Lung microvascular endothelial cell (primary cell): ENCODE measurements at places on chromosomes 12 and 14. TPM values are rescaled to one million over a fixed set of nuclear protein-coding genes. Genes with fewer than 3 reads are reported as not detected.

The GPR68 gene
- 0.20 and 0.44 TPM in 2 replicates for total RNA-seq

The GOLGA3 gene
- 41.6 and 70.0 TPM in 2 replicates for total RNA-seq

The ABCD4 gene
- total RNA-seq, result 32.5 and 51.2 TPM in 2 replicates

GRCh38 chr12:64730588-64730969 lies 28.6 kb downstream of the GNS start:
- no peak for DNase-seq

- DNase-seq, result no peak
Measured at GRCh38 chr14:92386637-92387036, 63.7 kb downstream of the SLC24A4 start.

- peak; percentile 22 for DNase-seq
Measured at GRCh38 chr14:80770114-80770908, 171.2 kb downstream of the CEP128 start.

DNA sequence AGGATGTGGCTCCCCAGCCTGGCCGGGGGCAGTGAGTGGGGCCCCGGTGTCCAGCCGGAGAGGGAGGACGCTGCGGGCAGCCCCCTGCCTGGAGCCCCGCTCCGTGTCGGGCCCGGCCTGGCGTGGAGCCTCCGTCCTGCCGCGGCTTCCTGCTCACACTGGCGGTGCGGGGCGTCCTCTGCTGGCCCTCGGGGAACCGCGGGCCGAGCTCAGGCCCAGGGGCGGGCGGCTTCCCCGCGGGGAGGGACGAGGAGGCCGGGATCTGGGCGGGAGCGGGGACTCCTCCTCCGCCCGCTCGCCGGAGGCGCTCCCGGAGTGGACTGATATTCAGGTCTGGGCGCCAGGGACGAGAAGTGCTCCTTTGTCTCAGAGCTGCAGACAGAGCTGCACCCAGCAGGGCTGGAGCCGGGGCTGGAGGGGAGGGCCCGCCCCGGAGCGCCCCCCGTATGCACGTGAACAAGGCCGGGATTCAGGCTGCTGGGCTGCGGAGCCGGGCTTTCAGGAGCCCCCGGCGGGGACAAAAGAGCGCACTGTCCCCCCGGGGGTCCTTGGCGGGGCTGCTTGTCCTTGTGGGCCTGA lies 2.2 kb downstream of the MMP17 start:
- DNase-seq, result peak; percentile 94

DNA sequence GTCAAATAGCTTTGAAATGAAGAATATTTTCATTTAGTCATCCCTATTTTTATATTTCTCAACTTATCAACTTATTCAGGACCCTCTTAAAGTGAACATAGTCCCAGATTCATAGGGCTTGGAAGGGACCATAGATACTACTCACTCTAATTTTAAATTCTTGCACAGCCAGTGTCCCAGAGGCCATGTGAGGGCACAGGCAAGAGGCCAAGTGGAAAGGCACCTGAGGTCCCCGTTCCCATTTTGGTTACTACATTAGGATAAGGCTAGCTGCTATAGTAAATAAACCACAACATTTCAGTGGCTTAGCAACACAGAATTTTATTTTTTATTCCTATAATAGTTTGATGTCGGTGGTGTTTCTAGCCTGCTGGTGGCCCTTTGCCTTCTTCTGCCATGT lies 227.8 kb downstream of the SPTSSA start:
- DNase-seq, result no peak

- DNase-seq, result no peak
Measured at GRCh38 chr12:131367983-131368667, 342.8 kb upstream of the SFSWAP start.

GRCh38 chr14:77027538-77028383 lies 747 bp downstream of the IRF2BPL start:
- peak; percentile 69 for DNase-seq

GRCh38 chr12:88693837-88694445 lies 113.7 kb upstream of the KITLG start:
- no peak for DNase-seq

DNA sequence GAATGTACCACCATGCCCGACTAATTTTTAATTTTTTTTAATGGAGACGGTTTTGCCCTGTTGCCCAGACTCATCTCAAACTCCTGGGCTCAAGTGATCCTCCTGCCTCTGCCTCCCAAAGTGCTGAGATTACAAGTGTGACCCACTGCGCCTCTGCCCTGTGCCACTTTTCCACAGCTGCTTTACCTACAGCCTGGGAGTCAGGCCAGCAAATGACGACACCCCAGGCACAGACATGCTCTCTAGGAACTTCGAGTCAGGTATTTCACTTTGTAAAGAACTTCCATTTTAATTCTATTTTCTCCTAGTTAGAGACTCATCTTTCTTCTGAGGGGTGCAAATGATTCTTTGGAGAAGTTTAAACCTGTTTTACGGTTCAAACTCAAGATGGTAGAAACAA lies 89.0 kb downstream of the ETV6 start:
- DNase-seq, result no peak

DNA sequence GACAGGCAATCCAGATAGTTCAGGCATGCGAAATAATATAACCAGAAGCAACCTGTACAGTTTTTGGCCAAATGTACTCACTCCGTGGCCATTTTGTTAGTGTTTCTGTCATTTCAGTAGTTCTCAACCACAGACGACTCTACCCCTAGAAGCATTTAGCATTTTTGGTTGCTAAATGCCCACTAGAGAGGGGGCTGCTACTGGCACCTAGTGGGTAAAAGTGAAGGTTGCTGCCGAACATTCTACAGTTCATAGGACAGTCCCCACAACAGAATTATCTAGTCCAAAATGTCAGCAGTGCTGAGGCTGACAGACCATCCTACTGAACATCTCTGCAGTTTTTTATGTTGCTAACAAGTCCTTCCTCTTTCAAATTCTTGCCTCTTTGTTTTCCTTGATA lies 107.4 kb downstream of the TSHR start:
- DNase-seq, result no peak
